ENCODE measurements at places on chromosomes 4 and X.

- DNase-seq, result no peak
These were observed 48.5 kb upstream of the MYOZ2 start for GRCh38 chr4:119087121-119087520.

- DNase-seq, result no peak
These were observed 29.6 kb downstream of the TRIM2 start for GRCh38 chr4:153233761-153234371.

DNA sequence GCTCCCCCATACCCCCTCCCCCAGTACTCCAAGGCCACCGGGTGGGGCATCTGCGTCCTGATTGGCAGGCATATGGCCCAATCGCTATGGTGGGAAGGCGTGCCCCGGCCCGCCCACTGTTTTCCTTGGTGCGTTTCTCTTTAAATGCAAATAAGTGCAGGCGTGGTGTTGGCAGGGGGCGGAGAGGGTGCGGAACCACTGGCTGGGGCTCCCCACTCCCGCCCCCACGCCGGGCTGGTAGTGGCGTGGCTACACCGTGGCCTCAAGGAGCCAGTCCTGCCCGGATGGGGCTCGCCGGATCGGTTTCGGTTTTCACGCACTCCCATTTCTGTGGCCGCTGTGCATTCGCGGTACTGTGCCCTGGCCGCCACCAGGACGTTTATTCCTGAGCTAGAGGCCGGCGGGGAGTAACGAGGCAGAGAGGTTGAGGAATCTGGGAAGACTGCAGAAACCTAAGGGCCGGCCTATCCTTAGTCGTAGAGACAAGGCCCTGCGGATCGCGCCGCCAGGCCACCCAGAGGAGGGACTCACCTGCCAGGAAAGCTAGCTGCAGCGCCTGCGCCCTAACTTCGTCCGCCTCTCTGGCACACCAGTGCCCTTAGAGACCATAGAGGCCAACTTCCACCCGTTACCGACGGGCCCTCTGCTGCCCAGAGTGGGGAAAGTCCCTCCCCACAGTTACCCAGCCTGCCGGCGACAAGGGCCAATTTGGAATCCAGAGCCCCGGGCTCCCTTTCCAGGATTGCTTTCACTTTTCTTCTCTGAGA is 410 bp upstream of the AMER1 start:
- peak; percentile 81 for DNase-seq

GRCh38 chrX:121333942-121334341 is 286.5 kb downstream of the GLUD2 start:
- DNase-seq, result no peak

GRCh38 chrX:30513284-30513683 is 64.3 kb downstream of the TASL start:
- DNase-seq, result no peak

DNA sequence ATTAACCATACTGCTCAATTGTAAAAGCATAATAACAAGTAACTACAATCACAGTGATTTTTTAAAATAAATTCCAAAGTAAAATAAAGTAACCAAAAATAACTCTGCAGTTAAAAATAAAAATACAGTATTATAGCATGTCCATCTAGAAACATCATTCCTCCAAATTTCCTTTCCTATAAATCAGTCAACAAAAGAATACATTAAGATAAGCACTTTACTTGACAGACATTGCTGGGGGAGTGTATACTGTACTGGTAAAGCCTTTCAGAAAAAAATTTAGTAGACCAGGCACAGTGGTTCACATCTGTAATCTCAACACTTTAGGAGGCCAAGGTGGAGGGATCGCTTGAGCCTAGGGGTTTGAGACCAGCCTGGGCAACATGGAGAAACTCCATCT is 91.1 kb downstream of the LRBA start:
- no peak for DNase-seq

GRCh38 chr4:187184508-187184907 is 460.9 kb upstream of the FAT1 start:
- DNase-seq, result no peak

DNA sequence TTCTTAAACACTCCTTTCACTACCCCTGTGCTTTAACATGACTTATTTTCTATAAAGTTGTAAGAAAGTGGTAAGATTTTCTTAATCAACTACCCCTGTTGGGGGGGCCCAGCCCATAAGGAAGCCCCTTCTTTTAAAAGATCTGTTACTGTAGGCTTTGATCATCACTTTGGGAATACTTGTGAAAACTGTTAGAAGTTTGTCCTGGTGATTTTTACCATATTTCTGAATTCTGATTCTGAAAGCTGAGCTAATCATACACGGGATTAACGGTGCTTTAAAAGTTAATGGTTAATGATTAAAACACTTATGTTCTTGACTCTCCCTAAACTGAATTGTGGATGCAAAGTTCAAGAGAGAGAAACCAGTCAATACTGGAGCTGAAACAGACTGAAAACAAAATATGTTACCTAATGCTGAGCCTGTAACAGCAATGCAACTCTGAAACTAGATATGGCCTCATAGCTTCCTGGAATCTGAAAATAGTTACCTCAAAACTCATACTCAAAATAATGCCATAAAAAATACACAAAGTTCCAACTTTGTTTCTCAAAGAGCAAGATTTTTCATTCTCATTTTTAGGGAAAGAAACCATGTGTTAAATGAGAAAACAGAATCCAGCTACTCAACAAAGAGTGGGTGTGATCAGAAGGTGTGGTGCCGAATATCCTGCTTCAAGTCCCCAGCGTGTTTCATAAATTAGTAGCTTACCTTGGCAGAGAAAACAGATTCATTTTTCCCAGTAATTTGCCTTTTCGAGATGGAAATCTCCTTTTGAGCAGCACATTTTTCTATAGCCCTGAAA is 31.6 kb downstream of the ADH7 start:
- DNase-seq, result no peak

GRCh38 chrX:39149761-39150160 is 348.5 kb downstream of the MID1IP1 start:
- DNase-seq, result peak; percentile 17

DNA sequence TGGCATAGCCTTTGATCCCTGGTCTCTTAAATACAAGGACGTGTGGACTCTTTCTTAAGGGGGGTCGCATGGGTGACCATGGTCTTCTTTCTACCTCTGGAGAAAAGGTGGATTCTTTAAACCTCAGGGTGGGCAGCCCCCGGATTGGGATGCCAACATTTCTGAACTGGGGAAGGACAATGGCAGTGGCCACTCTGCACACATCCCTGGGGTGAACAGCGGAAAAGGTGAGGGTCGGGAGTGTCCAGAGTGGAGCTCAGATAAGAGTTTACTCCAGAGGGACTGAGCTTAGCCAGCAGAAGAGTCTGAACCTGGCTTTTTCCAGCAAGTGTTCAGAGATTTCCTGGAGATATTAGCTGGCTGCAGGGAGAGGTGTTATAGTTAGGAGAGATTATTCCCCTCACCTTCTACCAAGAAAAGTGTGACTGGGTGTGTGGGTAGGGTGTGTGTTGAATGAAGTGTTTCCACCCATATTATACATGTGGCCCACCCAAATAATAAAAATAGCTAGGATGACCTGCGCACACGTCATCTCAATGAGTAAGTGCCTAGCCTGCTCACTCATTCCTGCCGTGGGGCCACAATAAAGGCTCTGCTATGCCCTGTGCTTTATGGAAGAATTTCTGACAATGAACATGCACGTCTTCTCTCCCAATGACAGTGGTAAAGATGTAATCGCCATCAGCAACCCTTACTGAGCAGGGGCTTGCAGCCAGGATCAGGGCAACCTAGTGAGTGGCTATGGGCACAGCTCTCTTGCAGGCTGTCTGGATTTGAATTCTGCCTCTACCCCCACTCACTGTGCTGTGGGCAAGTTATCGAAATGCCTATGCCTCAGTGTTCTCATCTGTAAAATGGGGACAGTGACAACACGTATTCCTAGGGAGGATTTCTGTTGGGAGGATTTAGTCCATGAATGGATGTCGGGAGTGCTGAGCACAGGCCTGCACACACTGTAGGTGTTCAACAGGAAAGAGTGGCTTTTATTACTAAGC is 76.6 kb downstream of the SLC2A9 start:
- DNase-seq, result no peak

DNA sequence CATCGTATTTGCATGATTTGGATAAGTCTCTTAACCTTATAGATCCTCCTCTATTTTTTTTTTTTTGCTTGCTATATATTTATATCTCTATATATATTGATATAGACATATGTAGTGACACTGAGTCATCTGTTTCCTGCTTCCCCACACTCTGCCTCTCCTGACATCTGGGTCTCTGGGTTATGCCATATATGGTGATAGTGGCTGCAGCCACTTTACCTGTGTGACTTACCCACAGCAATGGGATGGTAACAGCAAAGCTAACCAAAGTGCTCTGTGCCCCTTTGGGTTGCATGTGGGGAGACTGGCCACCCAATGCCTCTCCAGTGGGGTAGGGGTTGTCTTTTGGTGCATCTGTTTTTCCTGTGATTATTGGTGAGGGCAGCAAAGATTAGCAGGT is 14.5 kb downstream of the CMC4 start:
- DNase-seq, result no peak

DNA sequence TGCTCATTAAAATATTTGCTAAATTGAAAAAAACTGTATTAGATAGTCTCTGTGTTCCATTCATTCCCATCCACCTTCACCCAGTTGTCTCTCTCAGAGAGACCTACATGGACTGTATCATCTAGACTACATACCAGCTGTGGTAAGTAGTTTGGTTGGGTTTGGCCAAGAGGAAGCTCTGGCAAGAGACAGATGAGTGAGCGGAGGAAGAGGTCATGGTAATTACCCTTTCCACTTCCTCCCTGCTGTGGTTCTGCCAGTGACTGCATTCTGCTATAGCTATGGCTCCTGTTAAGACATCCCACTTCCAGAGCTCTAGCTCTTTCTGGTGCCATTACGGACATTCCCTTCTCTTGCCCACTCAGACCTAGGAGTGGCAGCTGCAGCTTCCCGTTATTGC is 239.0 kb upstream of the MID1 start:
- DNase-seq, result no peak

GRCh38 chr4:119286377-119287002 is 35.4 kb downstream of the FABP2 start:
- no peak for DNase-seq

DNA sequence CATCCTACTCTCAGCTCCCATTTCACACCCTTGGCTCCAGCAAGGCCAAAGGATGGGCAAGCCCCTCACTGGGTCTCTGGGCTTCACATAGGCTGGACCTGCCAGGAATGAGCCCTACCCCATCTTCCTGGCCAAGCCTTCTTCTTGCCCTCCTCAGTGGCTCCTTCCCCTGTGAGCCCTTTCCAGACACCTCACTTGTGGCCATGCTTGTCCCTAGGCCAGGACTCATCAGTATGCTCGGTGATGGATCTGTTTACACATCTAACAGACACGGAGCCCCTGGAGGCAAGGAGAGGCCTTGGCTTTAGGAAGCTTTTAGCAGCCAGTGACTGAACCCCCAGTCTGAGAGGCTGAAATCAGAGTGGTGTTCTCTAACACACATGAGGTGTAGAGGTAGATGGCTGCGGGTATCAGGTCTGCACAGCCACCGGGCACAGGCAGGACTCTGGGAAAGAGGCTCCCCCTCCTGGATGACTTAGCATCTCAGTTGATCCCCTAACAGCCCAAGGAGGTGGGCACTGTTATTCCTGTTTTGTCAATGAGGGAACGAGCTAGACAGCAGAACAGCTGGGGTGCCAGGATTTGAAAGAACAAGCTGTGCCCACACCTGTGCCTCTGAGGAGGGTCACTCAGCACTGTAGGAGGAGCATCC is 44.8 kb downstream of the PPP2R2C start:
- no peak for DNase-seq

Measured in stimulated activated CD8-positive, alpha-beta memory T cell treated with anti-CD3 and anti-CD28 coated beads, Interleukin-7, amount 100 ng/mL, for 4 hours (primary cell).